Activated CD4-positive, alpha-beta T cell treated with anti-CD3 and anti-CD28 coated beads, Interleukin-2, amount 50 U/mL, for 24 hours (primary cell): ENCODE measurements at places on chromosomes 11 and 22.
A peak's percentile ranks its signal among the peaks of the same experiment; 100 is the strongest.

DNA sequence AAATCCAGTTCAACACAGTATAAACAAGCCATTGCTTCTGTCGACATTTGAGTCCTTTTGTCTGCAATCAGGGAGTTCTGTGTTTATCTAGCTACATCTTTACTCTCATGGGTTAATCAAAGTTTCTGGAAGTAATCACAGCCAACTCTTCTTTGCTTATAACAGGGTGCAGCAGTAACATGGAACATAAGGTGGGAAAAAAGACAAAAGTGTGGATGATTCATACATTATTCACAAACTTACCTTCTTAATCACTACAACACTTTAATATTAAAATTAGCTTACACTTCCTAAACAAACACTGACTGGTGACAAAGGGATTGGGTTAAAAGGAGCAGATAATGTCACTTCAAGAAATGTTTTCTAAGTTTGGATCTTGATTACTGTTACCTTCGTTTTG is 44.7 kb downstream of the SNX19 start:
- no peak for DNase-seq

GRCh38 chr11:8060146-8060719 is 20.8 kb upstream of the TUB start:
- no peak for DNase-seq

DNA sequence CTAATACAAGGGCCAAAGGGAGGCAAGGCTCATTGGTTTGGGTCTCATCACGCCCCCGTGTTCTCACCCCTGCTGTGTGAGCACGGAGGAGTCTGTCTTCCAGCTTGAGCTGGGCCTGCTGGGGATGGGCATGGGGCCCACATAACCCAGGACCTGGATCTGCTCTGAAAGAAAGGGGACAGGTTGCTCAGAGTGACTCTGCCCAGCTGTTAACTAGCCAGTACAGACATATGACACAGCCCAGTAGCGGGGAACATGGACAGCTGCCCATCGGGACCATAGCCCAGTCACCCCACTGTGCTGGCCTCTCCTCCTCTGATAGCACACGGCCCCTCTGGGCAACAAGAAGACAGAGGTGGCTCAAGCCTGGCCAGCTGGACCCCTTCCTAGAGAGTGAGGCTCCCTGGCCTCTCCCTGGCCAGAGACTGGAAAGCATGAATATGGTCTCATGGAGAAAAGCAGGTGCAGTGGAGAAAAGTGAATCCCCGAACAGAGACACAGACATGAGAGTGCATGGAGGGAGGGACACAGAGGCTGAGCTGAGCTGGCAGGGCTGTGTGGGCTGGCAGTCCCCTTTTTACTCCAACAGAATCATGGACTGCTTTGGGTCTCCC is 973.9 kb downstream of the BRD1 start:
- DNase-seq, result no peak

DNA sequence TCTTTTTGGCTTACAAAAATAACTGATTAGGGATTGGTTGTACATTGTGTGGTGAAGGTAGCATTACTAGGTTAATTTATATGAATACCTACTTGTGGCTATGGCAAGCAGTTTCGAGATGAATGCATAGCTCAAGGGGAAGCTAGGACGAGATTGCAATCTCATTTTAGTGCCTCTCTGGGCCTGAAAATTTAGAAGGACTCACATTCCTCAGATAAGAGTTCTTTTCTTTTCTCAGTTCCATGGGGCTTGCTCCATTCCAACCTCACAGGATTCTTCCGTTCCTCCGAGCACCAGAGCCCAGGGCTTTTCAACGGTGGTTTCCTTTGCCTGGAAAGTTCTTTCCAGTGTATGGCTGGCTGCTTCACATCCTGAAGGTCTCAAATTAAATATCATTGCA is 82.1 kb downstream of the CECR2 start:
- no peak for DNase-seq

DNA sequence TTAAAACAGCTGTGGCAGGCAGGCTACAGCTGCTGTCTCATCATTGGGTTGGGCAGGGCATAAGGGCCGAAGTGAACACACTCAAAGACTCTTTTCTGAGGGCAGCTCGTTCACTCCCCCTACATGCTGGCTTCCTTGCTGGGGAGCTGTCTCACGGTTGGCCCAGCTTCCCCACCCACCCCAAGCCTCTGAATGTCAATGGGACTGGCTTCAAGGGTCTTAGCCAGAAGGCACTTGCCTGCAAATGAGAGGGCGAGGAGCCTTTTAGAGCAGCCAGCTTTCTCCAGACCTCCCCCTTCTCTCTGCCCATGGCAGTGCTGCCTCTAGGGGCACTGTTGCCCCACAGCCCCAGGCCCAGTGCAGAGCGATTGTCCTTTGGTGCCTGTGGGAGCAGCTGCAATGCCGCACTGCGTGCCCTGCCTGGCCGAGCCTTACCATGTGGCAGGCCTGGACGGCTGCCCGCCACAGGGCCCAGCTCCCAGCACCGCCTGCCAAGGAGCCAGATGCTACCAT is 94.7 kb upstream of the RASSF10 start:
- DNase-seq, result no peak

DNA sequence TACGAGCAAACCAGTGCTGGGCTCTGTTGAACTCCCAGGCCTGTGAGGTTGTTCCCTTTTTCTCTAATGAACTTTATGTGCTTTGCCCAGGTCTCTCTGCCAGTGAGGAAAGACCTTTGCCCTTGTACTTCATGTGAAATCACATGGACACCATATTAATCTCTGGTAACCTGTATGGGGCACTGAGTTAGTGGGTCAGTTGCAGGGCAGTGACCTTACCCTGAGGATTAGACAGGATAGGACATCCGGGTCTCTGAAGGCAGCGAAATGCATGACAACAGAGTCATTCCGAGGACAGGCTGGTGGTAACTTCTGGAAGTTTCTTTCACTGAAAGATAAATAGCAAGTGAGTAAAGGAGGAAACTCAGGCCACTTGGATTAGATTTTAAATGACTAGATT is 93.7 kb downstream of the ZBTB16 start:
- DNase-seq, result no peak

DNA sequence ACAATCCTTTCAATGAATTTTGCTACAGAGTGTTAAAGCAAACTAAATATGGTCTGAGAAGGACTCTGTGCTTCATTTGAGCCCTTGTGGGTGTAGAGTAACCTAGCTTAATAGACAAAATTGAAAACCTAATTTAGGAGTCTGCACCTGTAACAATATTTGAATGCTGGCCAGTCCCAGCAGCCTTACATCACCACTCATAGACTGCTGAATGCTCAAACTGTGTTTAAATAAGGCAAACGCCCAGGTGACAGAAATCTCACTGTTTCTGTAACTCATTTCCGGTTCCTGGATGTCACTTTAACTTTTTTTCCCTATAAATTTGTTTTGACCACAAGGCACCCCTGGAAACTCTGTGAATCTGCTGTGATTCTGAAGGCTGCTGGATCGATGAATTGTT is 45.5 kb upstream of the GLYATL1B start:
- no peak for DNase-seq

- DNase-seq, result no peak
These were observed 28.2 kb downstream of the ZNF70 start for GRCh38 chr22:23722724-23723123.

DNA sequence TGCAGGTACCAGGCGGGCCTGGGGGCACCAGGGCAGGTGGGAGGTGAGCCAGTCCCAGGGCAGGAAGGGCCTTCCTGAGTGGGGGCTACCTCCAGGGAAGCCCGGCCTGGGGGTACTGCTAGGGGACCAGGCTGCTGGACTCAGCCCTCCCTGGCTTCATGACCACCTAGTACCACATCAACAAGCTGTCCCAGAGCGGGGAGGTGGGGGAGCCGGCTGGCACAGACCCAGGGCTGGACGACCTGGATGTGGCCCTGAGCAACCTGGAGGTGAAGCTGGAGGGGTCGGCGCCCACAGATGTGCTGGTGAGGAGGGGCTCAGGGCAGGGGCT is 6.7 kb downstream of the TRPT1 start:
- DNase-seq, result no peak

DNA sequence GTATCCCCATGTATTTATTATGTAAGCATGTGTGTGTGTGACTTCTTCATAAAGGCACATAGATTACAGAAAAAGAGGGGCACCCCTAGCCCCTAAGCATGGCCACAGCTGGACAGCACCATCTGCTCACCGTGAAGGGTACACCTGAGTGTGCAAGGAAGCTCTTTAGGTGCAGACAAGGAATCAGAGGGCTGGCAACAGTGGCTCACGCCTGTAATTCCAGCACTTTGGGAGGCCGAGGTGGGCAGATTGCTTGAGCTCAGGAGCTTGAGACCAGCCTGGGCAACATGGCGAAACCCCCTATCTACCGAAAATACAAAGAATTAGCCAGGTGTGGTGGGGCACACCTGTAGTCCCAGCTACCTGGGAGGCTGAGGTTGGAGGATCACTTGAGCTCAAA is 56.3 kb downstream of the DGCR2 start:
- DNase-seq, result no peak

DNA sequence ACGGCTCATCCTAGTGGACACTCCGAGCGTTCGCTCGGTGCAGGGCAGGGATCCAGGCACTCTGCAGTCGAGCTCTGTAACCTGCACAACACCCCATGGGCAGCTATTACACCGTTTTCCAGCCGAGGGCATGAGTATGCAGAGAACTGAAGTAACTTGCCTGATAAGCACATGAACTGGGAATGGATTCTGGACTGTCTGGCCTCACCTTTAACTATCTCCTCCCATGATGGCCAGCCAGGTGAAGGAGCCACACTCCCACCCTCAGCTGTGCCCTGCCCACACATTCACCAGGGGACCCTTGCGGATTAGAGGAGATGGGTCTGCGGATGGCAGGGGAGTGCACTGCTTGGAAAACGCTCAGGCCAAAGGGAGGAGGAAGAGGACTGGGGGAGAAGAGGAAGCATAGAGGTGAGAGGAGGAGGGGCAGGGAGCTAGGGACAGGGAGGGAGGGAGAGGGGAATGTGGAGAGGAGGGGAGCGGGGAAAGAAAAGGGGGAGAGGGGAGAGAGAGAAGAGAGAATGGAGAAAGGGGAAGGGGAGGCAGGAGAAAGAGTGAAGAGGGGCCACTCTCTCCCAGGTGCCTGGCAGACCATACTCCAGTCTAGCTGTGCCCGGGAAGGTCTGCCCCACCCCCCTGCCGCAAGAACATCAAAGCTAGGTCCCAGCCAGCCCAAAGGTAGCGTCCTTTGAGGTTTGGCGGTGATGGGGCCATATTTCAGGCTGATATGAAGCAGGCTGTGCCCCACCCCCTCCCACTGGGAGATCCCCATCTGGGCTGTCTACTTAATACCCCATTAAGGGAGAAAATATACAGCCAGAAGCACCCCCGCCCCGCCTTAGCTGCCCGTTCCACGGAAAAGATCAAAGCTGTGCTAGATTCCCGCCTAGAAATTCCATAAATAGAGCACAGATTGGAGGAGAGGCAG is 33.2 kb upstream of the TCF20 start:
- DNase-seq, result no peak

- DNase-seq, result no peak
These were observed 51.0 kb upstream of the SEPTIN5 start for GRCh38 chr22:19663286-19663815.

DNA sequence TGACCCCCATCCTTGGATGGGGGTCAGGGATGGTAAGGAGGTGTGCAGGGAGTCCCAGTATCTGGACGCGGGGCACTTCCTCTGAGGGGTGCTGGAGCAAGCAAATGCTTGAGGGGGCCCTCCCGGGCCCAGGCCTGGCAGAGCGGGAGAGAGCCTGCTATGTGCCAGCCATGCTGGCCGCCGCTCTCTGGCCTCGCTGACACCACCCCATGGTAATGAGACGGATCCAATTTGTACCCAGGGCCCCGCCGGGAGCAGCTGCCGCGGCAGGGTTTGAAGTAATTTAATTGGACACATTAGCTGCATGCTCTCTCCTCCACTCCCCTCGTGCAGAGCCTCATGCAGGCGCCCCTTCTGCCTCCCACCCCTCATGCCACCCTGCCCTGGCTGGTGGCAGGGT is 6.3 kb downstream of the SYT7 start:
- DNase-seq, result no peak

GRCh38 chr11:18785411-18785810 is 6.2 kb downstream of the PTPN5 start:
- DNase-seq, result no peak

- DNase-seq, result no peak
These were observed 1.1 kb upstream of the ENTHD1 start for GRCh38 chr22:39894554-39895092.

- no peak for DNase-seq
These were observed 24.7 kb upstream of the PANX2 start for GRCh38 chr22:50145721-50146438.

DNA sequence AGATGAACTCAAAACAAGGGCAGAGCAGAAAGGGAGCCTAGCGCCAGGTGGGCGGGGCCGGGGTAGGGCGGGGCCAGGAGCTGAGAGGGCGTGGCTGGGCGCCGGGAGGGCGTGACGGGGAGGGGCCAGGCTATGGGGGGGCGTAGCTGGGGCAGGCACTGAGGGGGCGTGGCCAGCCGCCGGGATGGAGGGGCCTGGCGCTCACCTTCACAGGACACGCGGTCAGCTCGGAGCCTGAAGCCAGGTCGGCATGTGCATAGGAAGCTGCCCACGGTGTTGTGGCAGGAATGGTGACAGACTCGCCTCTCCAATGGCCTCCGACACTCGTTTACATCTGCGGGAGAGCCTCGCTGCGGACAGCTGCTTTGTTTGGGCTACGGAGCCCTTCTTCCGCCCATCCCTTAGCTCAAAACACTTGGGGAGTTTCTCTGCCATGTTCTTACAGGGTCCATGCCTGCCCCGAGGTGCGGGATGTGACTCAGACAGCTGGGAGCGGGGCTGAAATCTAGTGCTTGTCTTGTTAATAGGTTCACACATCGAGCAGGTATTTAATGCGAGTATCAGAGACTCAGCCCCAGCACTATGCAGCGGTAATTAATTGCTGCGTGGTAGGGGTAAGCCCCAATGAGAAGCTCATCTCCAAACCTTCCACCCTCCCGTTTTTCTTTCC is 13.4 kb downstream of the VWCE start:
- DNase-seq, result no peak

GRCh38 chr11:117941163-117941707 is 12.0 kb upstream of the TMPRSS13 start:
- no peak for DNase-seq

DNA sequence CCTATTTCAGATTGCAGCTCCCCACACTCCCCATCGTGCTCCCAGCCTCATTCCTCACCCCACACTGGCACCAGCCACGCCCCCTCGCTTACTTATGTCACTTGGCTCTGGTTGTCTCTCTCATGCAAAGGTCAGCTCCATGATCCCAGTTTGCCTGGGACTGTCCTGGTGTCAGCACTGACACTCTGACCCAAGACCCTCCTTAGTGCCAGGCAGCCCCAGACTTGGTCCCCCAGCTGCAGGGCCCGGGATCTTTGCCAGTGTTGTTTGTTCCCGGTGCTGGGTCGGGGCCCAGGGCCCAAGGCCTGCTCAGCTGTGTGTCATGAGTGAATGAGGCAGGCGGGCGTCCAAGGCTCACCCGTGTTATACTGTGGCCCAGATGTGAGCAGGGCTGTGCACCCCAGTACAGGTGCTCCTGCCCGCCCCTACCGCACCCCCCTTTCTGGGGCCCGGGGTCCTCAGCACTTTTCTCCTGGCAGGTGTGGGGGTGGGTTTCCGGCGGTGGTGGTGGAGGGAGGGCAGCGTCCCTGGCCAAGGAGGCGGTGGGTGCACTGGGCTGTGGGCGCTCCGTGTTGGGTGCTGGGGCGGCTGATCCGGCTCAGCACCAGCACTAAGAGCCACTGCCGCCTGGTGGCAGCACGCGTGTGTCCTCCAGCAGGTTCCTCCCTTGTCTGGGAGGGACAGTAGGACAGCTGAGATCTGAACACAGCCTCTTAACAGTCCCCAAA is 19.5 kb downstream of the IL17REL start:
- peak; percentile 57 for DNase-seq

GRCh38 chr11:116874251-116874650 is 36.8 kb upstream of the APOA1 start:
- no peak for DNase-seq

- no peak for DNase-seq
These were observed 77.8 kb downstream of the C11orf91 start for GRCh38 chr11:33622806-33623205.
